ENCODE measurements at places on chromosomes 4 and X.
A peak's percentile ranks its signal among the peaks of the same experiment; 100 is the strongest.

- DNase-seq, result no peak
These were observed 8.1 kb upstream of the RPGR start for GRCh38 chrX:38335382-38335781.

DNA sequence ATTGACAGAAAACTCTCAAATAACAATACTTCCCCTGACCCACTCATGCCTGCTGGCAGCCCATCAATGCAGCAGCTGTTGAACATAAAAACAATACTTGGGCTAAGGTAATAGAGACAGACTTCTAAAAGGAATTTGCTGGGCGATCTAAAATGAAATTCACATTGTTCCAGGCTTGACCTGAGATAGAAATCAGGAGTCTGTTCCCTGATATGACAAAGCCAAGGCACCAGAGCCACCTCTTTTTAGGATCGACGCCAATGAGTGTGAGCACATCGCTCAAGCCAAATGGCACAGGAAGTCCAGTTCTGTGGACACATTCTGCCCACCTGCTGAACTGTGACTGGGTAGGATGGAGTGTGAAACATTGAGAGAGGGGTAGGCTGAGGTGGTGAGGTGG, 4.9 kb downstream of the SEPTIN11 start:
- DNase-seq, result no peak

DNA sequence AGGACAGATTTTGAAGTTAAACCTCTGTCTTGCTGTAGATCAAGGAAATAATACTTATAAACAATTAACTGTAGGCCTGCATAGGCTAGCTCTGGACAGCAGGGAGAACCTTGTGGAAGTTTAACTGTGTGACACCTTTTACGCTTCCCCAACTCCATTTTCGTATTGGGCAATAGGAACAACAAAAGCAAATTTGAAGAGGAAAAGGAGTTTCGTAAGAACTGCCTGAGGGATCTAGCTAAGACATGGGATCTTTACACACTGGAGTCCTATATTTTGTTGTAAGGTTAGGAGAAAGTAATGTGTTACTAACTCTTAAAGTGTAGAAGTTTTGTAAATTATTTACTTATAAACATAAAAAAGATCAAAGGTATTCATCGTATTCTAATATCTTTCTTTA, 324.9 kb upstream of the CASK start:
- no peak for DNase-seq

DNA sequence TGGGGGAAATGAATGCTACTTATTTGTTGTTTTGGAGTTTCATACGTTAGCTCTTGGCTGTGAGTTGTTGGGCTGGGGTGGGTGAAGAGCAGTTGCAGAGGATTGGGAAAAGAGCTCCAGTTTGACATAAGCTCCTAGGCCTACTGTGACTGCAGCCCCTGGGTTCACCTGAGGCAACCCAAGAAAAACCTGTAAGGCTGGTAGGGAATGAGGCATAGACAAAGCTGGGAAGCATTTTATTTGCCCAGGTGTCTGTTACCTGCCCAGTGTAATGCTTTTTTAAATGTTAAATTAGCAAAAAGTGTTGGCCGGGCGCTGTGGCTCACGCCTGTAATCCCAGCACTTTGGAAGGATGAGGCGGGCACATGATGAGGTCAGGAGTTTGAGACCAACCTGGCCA, 160.0 kb downstream of the FHIP1A start:
- DNase-seq, result no peak

DNA sequence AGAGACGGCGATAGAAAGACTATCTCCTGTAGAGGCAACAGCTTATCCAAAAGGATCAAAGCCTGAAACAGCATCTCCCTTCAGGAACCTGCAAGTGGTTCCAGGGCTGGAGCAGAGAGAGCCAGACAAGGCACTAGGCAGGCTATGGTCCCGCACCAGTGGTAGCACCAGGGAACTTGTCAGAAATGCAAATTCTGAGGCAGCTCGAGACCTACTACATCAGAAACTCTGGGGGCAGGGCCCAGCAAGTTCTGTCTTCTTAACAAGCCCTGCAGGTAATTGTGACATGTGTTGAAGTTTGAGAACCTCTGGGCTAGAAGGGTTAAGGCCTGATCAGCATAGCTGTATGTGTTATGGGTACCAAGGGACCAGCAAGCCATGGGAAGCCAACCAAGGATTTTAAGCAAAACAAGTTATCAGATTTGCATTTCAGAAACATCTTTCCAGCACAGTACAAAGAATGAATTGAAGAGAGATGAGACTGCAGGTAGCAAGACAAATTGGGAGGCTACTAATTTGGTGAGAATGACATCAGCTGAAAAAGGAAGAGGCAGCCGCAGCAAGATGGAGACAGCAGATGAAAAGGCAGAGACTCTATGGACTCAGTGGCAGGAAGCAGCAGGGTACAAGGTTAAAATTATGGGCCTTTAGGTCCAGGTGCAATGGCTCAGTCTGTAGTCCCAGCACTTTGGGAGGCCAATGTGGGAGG, 139.7 kb downstream of the TSPAN5 start:
- no peak for DNase-seq

DNA sequence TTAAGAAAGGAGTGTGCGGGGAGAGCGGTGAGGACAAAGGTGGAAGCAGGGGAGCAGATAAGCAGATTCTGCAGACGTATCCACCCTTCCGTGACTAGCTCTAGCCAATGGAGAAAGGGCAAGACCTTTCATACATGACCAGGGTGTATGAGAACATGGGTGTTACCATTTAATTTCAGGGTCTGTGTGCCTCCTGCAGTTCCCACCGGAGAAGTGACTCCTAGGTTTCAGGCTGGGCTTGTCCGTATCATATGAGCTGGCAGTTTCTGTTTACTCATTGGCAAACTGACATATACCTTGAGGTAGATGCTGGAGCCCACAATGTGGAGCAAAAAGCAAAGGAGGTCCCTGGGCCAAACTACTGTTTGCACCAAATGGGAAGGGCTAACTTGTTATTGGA, 6.8 kb downstream of the RBM47 start:
- DNase-seq, result no peak

- DNase-seq, result no peak
These were observed 99.7 kb downstream of the ATXN3L start for GRCh38 chrX:13219991-13220764.

DNA sequence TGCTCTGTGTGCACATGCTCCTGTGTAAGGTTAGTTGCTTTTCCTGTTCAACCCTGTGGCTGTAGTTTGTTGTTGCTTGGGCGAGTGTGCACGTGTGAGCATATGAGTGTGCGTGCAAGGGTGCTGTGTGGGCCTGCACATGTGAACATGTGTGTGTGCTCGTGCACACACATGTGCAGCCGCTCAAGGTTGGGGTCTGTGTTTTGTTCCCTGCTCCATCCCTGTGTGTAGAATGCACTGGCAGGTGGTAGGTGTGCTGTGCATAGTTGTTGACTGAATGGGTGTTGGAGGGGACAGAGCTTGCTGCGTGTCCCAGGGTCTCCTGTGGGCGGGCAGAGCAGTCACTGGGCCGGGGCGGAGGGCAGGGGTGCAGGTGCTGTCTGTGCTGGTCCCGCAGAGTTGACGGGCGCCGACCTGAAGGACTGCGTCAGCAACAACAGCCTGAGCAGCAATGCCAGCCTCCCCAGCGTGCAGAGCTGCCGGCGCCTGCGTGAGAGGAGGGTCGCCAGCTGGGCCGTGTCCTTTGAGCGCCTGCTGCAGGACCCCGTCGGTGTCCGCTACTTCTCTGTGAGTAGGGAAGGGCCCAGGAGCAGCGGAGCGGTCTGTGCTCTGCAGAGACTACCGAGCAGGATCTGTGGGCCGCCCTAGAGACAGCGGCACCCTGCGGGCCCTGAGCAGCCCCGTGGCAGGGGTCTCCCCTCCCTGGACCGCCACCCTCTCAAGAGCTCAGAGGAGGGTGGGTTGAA, 27.9 kb upstream of the HGFAC start:
- no peak for DNase-seq

DNA sequence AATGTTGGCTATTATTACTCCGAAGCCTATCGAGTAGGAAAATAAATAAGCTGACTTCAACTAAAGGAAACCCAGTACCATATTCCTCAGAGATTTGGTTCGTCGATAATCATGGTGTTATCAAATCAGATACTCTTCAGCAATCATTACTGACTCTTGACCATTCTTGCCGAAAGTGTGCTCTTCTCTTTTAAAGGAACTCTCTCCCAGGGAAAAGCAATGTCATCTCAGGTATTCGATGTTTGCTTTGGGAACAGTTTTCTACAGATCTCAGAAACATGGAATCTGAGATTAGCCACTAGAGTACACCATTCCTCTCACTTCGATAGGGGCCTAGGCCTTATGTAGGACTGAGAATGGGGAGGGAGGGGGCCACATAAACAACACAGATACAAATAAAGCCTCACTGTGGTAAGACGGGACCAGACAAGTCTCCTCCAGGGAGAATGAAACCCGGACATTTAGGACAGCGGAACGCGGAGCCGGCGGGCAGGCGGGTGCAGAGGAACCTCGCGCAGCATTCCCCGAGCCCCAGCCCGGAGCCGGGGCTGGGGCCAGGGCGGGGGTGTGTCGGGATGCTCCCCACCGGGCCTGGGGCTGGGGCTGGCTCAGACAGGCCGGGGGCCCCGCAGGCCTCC, 581 bp downstream of the DNAJB14 start:
- no peak for DNase-seq

- no peak for DNase-seq
These were observed 483.6 kb downstream of the BCOR start for GRCh38 chrX:39613997-39614679.

GRCh38 chrX:12425496-12425895, 287.2 kb downstream of the FRMPD4 start:
- DNase-seq, result no peak

GRCh38 chr4:111018216-111018615, 395.3 kb upstream of the PITX2 start:
- DNase-seq, result no peak

- no peak for DNase-seq
These were observed 79.7 kb upstream of the USP9X start for GRCh38 chrX:41005445-41005992.

GRCh38 chrX:49960061-49960460, 37.7 kb downstream of the CLCN5 start:
- no peak for DNase-seq

- no peak for DNase-seq
These were observed 73.3 kb downstream of the FRYL start for GRCh38 chr4:48706736-48707135.

DNA sequence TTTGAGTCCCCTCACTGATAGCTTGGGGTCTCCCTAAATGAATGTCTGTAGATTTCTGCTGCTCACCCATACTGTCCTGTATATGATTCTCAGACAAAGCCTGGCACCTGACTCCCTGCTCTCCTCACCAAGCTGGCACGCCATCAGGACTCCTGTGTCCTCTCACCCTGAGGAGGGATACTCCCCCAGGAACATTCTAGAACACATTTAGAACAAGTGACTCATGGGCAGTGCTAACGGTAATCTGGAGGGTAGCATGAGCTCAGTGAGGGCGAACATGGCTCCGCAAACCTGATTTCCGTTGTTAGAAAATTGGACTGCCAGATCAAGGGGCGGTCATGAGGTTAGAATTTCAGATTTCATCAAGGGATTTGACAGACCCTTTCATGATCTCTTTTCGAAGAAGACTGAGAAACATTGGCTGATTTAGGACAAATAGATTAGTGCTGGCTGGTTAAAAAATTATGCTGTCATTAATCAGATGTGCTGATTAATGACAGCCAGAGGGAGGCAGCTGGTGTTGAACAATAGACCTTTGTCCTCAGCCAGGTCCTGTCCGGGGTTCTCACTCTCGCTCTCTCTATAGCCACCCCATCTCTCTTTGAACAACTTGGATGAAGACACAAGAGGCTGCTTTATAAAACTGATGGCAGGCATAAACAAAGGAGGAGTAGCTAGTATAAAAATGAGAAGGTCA, 244.3 kb downstream of the PTTG2 start:
- no peak for DNase-seq

- DNase-seq, result no peak
These were observed 49.6 kb downstream of the KLF8 start for GRCh38 chrX:56281789-56282188.

DNA sequence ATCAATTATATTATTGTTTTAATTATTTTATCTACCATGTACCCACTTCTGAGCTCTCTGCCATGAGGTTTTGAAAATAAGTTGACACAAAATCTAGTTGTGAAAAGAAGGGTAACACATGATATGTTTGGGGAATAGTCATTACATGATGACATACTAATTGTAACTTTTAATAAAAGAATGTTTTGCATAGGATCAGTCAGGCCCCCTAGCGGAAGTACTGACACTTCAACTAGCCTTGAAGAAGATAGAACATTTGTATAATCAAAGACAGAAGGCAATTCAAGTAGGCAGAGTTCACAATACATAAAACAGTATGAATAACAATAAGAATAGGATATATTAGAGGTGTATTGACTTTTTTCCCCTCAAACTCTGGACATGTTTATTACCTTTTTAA, 1191.0 kb upstream of the AGA start:
- DNase-seq, result no peak

DNA sequence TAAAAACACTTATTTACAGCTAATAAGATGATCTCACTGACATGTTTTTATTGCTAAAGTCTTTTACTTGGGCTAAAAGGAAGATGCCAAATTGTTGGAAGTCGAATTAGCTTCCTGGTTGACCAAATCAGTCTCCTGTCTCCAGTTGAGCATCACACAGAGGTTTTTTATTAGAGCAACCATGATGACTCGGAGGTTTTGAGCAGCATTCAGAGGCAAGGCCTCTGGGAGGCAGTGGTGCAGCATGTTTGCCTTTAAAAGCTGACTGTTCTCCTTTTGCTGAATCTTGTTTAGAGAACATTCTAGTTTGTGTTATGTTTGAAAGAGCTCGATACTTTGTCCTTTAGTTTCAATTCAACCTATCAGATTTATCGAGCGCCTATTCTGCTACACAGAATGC, 2.1 kb downstream of the UCHL1 start:
- DNase-seq, result no peak

DNA sequence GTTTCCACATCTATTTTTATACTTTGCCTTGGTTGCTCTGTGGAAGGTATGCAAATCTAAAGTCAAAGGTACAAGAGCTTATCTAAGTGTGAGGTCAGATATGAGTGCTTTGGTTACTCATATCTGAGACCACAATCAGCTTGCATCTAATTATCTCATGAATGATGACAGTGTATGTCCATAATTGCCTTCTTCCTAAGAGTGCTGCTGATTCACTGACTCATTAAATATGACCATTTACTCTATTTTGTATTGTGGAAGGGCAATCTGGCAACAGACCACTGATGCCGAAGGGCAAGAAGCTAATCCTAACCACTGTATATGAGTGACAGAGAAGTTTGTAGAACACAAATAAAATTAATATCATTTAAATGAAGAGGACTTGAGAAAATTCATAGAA, 1190.2 kb upstream of the AGA start:
- no peak for DNase-seq

DNA sequence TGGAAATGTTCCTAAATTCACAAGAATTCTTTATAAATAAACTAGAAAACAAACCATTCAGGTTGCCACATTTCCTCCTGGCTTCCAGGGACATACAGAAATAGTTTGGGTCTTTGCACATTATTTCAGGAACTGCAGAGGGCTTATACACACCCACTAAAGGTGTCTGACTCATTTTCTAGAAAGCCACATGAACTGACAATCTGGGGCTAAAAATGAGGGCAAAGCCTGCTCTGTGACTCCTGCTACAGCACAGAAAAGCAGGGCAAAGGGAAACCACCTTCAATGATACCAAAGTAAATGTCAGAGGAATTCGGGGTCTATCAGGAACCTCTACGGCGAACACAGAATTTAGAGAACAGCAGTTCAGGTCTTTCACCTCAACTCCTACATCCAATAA, 112.2 kb upstream of the MAP3K15 start:
- no peak for DNase-seq

- DNase-seq, result peak; percentile 8
These were observed 25.7 kb upstream of the SHISA3 start for GRCh38 chr4:42371305-42372252.

- DNase-seq, result no peak
These were observed 31.8 kb downstream of the CSF2RA start for GRCh38 chrX:1300449-1300848.
